ENCODE measurements at places on chromosomes 12 and 14. TPM values are rescaled to one million over a fixed set of nuclear protein-coding genes. Genes with fewer than 3 reads are reported as not detected.

DNA sequence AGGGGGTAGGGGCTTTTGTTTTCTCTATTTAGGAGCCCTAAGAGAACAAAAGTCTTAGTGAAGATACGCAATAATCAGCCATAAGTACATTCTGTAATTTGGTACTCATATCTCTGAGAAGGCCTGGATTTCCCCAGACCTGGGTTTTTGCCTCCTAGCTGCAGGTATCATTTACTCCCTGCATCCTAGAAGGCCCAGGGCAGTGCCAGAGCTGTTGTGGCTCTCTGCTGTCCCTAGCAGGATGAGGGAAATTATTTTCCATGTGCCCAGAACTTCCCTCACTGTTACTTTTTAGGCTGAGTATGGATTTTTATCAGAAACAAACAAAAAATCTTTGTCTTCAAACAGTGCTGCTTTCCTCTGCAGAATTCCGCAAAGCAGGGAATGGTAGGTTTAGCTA lies 192.5 kb upstream of the SYT1 start:
- no peak for DNase-seq

- DNase-seq = no peak
Observed at GRCh38 chr14:60204104-60204842, 39.1 kb upstream of the DHRS7 start.

Gene MYL2
- total RNA-seq = not detected

- DNase-seq = no peak
Observed at GRCh38 chr12:101671833-101672232, 25.6 kb upstream of the CHPT1 start.

DNA sequence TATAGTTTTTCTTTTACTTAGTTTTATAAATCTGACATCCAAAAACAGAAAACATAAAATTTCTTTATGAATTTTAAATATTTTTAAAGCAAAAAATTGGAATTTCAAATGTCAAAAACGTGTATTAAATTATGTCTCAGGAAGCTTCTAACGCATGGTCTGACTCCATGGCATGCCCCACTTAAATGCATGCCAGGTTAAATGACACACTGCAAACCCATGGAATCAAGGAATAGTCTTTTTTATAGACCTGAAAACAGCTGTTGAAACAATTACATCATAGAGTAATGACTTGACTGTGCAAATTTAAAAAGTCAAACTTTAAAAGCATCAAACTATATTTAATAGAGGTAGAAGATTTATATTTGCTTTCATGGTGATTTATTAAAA lies 96.1 kb upstream of the DACT1 start:
- no peak for DNase-seq

Gene FBLN5
- 5.1 TPM for total RNA-seq

Gene PAPLN
- 2.4 TPM for total RNA-seq

- no peak for DNase-seq
Observed at GRCh38 chr12:87198181-87198580, 831.0 kb downstream of the C12orf50 start.

DNA sequence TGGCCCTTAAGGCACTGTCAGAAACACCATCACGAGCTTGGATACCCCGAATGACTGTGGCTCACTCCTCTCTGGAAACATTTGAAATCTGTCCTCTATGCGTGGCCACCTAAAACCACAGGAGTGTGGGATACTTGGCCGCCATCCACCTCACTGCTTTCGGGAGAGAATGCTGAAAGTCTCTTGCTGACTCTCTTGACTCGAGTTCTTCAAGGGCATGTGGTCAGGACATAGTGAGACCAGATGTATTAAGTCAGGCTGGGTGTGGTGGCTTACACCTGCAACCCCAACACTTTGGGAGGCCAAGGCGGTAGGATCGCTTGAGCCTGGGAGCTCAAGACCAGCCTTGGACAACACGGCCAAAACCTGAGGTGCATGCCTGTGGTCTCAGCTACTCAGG lies 174.7 kb upstream of the ALG10B start:
- no peak for DNase-seq

Gene NRXN3
- total RNA-seq = 6.5 TPM
